NCI-H1436 treated with DMSO at 0.1 percent for 48 hours (cell line): ENCODE measurements at places on chromosomes 5 and 9.

- DNase-seq = no peak
Observed at GRCh38 chr5:125152044-125152443, 405.6 kb upstream of the ZNF608 start.

- DNase-seq = no peak
Observed at GRCh38 chr9:114791736-114792135, 14.1 kb downstream of the TNFSF15 start.

DNA sequence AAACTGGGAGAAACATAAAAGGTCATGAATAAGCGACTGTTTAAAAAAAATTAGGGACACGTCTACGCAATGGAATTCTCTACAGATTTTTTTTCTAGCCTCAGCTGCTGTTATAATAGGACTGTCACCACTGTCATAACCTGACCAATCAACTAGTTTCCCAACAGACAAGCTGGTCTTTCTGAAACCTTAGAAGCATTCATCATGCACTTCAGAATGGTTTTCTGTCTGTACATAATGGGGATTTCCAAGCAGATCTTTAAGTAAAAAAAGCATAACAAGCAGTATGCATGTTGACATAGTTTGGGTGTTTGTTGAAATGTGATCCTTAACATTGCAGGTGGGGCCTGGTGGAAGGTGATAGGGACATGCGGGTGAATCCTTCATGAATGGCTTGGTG, 58.3 kb upstream of the SEMA6A start:
- DNase-seq = no peak

DNA sequence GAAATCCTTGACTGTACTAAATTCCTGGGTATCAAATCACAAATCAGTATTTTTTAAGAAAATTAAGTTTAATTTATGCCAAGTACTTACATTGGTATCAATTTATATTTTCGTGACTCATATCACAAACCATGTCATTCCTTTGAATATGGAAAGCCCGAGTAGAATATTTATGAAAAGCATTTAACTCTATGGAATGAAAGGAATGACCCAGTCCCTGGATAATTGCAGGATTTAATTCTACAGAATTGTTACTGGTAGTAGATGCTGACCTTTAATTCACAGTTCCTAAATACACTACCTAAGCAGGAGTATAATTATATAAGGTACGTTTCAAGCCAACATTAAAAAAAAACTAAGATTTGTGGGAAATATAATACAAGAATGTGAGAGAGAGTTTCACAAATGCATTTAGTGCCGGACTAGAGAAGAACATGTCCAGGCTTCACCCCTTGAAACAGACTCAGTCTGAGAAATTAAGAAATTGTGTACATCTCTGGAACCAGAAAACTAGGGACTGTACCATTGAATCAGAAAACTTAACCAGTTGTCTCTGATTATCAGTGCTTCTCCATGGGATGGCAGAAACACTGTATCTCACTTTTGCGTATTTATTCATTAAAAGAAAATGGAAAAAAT, 28.5 kb upstream of the PLPPR1 start:
- DNase-seq = no peak

DNA sequence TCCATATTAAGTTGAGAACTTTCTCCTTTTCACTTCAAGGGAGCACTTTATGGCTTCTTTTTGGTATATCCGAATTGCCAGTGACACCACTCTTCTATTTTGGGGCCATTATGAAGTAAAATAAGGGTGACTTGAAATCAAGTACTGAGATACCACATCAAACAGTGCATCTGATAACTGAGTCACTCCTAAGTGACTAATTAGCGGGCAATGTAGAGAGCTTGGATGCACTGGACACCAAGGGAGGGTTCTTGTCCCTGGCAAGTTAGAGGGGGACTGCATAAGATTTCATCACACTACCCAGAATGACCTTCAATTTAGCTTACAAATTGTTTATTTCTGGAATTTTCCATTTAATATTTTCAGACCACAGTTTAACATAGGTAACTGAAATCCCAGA, 813.9 kb upstream of the CDH10 start:
- no peak for DNase-seq

GRCh38 chr5:177552839-177553455, 1.4 kb downstream of the FAM193B start:
- no peak for DNase-seq

GRCh38 chr5:33781286-33781685, 110.5 kb downstream of the ADAMTS12 start:
- DNase-seq = no peak

DNA sequence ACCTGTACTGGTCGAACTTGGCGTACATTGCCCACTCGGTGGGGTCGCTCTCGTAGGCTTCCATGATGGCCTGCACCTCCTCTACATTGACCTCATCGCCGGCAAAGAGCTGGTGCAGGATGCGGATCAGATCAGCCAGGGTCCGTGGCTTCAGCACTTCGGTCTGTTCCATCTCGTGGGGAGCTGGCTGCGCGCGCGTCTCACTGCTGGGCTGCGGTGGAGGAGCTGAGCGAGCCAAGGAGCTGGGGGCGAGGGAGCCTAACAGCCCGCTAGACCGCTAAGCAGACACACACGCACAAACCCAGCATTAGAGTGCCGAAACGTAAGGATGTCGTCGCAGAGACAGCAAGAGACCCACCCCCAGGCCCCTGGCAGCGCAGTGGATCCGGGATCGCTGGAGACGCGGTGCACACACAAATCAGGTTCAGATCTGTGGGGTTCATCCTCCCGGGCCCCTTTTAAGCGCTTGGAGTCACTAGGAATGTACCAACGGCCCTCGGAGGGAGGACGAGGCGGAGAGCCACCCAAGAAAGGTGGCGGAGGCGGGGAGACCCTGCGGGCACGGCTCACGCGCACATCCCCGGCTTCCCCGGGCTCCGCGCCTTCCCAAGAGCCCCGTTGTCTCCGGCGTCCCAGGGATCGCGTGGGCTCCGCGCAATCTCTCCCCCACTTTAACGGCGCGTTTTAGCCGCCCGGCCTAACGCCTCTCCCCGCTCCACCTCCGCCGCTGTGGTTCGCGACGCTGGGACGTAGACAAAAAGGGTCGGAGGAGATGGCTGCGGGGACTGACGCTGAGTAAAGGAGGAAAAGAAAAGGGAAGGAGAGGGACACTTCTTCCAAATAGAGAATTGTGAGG, at the start of gene CDO1:
TSS of gene CDO1 (minus strand) at position 434 of the 856 bp plus-strand sequence. CDS start at position 172, 262 bp downstream.
- no peak for DNase-seq

DNA sequence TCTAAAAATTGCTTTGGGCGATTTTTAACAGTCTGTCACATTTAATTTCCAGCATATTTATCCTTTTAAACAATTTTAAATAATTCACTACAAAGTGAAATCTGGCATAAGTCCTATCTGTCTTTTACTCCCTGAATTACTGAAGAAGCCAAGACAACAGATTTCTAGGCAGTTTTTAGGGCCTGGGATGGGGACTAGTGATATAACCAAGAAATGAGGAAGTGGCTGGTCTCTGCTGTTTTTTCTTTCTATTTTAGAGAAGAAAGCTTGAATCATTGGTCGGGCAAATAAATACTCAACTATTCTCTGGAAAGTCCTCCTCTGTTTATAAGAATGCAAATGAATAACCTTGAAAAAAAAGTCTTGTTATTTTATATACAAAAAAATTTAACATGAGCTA, 79.7 kb upstream of the SSBP2 start:
- DNase-seq = no peak

GRCh38 chr5:1514027-1514818, 9.5 kb downstream of the LPCAT1 start:
- no peak for DNase-seq

DNA sequence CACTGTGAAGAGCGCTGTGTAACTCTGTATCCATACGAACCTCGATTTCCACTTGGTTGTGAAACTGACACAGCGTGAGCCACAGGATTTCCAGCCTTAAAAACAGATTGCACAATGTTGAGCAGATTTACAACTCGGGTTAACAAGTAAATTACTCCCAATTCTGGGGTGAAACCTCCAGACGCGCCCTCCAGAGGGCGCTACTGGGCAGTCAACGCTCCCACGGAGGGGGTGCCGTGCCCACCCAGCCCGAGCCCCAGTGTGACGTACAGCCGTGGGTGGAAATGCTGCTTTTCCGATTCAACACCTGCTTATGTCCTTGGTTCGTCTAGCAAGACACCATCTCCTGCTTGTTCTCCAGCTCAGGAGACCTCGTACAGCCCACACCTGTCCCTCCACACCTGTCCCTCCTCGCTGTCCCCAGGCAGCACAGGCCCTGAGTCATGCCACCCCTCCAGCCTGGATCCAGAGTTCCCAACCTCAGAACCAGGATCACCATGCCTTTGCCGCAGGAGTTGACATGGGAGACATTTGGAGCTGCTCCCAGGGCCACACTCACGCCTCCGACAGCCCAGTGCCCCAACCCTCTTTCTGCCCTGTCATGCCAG, 34.4 kb upstream of the SLC6A3 start:
- DNase-seq = no peak

DNA sequence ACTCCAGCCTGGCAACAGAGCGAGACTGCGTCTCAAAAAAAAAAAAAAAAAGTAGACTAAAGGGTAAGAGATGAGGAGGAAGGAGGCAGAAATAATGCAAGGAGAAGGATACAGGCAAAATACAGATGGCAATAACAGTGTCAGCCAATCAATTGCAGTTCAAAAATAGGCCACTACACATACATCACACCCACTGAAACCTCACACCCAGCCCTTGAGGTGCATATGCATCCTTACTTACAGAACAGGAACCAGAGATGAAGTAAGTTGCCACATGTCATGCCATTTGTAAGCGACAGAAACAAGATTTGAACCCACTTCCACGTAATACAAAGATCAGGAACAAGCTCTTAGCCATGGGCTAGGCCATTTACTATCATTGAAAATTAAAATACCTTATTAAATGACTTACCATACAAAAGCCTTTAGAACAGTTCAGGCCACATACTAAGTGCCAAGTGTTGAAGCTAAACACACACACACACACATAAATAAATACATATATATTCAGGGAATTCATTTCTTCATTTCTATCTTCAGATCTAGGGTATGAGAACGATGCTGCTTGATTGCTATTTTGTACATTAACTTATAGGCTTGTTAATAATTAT, 98.4 kb downstream of the FNBP1 start:
- no peak for DNase-seq

DNA sequence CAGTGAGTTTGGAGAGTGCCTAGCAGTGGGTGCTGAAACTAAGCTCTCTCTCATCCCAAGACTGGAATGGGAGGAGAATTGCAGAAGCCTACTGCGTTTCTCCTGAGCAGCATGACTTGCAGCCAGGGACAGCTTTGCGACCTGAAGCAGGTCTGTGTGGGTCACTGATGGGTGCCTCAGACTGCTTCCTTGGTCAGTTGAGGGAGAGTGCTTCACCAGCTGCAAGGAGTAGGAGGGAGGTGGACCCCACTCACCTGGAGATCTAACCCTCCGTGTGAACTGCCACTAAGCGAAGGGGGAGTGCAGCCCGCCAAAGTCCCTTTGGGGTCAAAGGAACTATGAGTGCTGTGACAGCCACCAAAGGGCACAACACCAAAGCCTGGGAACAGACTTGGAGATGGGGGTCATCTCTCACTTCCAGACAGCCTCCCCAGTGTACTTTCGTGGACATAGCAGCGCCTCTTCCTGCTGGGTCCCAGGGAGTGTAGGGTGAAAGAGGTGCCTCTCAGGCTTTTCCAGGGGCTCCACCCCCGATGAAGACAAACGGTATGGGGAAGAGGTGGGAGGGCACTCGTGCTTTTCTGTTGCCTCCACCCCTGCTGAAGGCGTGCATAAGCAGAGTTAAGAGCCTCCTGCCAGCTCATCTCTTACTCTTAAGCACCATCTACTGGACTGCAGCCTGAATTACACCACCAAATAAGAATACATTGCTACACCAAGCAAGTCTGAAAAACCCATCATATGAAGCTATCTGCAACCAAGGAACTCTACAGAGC, 34.3 kb upstream of the MACIR start:
- no peak for DNase-seq
